ENCODE measurements at places on chromosomes 1 and 21.

DNA sequence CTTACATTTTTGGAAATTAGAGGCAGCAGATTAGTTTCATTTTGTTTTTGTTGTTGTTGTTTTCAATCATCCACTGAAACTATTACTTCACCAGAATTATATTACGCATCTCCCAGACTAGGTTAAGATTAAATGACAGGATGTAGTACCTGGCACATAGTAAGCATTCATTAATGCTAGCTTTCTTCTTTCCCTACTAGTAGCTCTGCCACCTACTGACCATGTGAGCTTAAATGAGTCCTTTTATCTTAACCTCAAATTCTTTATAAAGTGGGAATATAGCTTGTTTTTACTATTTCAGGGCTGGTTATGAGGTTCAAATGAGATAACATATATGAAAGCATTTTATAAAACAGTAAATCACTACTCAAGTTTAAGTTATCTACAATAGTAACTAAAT is 10.2 kb upstream of the ASPM start:
- DNase-seq: no peak

DNA sequence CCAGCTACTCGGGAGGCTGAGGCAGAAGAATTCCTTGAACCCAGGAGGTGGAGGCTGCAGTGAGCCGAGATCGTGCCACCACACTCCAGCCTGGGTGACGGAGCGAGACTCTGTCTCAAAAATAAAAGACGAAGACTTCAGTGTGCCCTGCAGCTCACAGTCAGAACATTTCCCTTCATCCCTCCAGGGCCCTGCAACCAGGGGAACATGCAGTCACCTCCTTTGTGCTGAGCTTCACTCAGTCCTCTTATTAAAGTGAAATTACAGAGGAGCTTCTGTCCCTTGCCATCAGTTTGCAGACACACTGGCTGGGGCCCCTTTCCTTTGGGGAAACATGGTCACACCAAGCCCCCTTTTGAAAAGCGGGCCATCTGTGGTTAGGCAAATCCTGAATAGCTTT is 24.2 kb downstream of the FHAD1 start:
- DNase-seq: no peak

- DNase-seq: no peak
Measured at GRCh38 chr1:29283804-29284195, 47.5 kb downstream of the PTPRU start.

DNA sequence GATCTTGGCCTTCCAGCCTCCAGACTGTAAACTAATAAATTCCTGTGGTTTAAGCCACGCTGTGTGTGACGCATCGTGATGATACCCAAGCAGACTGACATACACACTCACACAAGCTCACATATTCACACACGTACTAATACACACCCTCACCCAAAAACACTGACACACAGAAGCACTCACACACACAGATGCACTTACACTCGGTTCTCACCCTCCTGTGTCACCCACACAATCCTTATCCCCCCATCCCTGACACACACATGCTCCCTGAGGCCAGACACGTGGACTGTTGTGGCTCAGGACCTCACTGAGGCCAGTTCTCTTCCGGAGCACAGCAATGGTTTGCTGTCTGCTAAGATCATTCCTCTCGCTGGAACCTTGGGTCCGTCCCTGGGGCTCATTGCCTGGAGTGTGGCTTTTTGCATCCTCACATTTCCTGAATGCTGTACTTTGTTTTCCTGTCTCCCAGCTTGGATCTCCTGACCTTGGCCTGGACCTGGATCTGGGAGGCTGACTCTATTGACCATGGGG is 76.9 kb upstream of the LYST start:
- DNase-seq: no peak

DNA sequence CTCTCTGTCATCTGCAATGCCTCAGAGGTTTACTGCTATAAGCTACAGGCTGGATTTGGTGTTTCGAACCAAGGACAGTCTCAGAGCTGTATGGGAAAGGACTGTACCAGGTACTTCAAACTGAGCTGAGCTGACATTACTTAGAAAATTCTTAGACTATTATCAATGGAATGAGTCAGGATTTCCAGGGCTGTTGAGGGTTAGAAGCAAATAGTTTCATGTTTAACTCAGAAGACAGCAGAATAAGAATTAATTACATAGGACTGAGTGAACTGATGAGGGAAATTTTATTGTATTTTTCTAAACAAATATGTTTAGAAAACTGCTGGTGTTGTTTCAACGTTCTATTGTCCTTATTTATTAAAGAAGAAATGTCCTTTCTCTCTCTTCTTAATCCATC is 74.3 kb upstream of the CAPZB start:
- no peak for DNase-seq

DNA sequence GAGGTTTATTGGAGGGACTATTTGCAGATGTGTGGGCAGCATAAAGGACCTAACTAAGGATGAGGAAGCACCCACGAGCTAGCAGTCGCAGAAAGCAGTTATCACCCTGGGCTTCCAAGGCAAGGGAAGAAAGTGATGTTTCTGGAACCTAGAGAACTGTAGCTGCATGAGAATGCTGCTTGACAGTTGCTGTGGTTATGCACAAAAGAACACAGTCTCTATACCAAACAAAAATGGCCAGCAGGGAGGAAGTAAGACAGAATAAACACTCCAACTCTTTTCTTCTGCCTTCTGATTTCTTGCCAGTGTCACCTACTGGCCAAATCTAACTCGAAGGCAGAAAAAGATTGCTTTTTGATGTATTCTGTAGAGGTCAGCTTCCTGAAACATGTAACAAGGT is 190.2 kb downstream of the RASAL2 start:
- DNase-seq: no peak

- DNase-seq: no peak
Measured at GRCh38 chr1:910881-911721, 12.6 kb upstream of the SAMD11 start.

GRCh38 chr1:150176593-150176992 is 26.9 kb downstream of the PLEKHO1 start:
- no peak for DNase-seq

GRCh38 chr1:58785442-58786058 is 1.7 kb upstream of the JUN start:
- DNase-seq: peak; percentile 22

GRCh38 chr1:96363826-96364225 is 357.8 kb upstream of the PTBP2 start:
- no peak for DNase-seq

GRCh38 chr1:2508180-2508579 is 18.2 kb downstream of the PANK4 start:
- DNase-seq: no peak

- no peak for DNase-seq
Measured at GRCh38 chr21:39673736-39674135, 61.0 kb downstream of the B3GALT5 start.

DNA sequence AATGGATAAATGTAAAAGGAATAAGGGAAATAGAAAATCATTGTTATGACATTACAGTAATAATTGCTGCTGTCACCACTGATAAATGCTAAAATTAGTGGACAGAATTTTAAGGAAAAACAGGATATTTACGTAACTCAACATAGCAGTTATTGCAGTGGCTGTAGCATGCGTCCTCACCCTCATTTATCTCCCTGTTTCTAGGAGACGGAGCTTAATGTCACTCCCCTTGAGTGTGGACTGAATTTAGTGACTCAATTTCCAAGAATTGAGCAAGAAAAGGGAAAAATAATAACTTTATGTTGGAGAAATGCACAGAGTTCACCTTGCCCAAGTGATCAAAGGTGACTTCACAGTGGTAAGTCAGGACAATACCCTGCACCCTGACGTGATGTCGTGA is 33.3 kb upstream of the COL18A1 start:
- DNase-seq: no peak

- no peak for DNase-seq
Measured at GRCh38 chr1:216034506-216034905, 388.7 kb downstream of the USH2A start.

DNA sequence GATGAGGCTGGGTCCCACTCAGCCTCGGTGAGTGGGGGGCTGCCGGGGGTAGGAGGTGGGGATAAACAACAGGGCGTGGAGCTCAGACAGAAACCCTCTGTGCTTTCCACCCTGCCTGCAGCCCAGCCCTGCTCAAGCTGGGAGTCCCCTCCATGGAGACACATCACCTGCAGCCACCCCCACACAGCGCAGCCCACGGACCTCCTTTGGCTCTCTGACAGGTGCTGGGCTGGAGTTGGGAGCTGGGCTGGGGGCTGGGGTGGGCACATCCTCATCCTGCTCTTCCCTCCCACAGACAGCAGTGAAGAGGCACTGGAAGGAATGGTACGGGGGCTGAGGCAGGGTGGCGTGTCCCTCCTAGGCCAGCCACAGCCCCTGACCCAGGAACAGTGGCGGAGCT is 1.9 kb upstream of the CATSPER4 start:
- no peak for DNase-seq

GRCh38 chr1:3743421-3743820 is 8.8 kb upstream of the CCDC27 start:
- no peak for DNase-seq

DNA sequence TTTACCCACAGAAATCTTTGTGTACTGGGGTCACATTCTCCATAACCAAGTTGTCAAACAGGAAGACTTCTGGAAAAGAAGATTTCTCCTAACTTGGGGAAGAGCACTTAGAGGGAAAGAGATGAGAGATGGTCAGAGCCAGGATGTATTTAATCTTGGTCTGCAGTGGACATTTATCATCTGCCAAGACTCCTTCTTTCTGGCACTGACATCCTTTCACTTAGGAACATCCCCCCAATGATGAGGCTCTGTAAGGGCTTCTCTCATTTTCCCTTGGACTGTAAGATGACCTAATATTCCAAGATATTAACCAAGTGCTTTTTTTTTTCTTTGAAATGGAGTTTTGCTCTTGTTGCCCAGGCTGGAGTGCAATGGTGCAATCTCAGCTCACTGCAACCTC is 39.3 kb upstream of the IGSF3 start:
- DNase-seq: no peak

DNA sequence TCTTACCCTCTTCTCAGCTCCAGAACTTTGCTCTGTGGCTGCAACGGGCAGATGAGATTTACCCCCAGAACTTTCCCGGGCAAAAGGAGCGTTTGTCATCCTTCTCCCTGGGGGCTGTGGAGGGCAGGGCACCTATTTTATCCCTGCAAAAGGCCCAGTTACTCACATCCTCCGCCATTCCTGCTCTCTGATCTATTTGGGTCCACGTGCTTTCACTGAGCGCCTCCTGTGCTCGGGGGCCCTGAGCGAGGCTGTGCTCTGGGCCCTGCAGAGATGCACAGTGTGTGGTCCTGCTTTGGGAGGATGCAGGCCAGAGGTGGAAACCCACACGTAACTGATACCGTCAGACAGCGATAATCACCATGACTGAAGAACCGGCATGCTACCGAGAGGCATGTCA is 2.4 kb upstream of the CSMD2 start:
- DNase-seq: no peak

DNA sequence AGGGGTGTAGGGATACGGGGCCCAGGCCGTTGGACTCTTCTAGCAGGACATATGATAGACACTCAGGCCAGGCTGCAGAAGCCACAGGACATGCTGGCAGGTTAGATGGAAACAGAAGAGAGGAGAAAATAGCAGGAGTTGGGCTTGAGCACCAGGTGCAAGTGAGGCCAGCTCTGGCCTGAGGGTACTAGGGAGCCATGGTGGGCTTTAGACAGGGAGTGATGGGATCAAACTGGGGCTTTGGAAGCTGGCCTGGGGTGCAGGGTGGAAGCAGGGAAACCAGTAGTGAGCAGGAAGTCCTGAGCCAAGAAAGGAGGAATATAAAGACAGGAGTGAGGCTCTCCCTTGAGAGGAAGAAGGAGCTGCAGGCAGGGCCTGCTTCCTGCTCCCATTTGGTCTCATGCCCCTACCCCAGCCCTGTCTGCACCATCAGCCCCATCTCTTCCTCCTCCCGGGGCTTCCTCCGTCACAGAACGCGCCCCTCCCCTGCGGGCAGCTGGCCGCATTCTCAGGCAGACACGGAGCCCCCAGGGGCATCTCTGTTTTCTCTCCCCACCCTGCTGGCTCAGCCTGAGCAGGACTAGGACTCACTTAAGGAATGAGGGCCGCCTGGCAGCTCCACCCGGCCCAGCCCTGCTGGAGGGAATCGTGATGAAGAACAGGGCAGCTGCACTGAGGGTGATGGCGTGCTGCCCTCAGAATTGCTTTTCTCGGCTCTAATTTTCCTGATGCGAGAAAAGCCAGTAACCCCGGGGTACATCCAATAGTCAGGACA is 165.5 kb upstream of the TMEM51 start:
- no peak for DNase-seq

DNA sequence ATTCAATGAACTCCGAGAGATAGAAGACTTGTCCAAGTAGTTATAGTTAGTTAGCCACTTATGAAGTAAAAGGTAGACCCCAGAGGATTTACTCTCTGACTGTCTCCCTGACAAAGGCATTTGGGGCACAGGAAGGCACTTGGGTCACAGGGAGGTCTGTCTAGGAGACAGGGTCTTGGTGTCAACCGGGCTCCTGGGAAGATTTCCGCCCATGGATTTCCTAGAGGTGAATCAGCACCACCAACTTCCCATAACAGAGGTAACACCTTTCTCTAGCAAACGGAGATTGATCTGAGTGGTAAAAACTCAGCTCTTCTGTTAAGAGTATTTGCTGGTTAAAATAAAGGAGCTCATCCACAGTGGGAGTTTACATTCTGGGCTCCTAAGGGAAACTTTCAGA is 16.4 kb downstream of the CCN1 start:
- no peak for DNase-seq

DNA sequence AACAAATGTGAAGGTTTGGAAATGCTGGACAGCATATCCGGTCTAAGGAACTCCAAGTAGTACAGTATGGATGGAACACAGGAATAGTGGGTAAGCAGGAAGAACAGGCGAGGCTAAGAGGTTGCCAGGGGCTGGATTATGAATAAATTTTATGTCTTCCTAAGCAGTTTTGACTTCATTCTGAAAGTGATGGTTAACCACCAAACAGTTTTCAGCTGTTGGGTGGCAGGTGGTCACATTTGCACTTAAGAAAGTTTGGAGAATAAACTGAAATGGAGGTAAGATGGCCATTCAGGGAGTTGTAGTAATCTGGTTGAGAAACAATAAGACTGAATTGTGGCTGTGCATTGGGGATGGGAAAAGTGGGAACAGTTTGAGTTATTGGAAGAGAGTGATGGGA is 83.8 kb downstream of the PRKAA2 start:
- DNase-seq: no peak

- DNase-seq: no peak
Measured at GRCh38 chr1:11188858-11189451, at the start of gene ANGPTL7. ANGPTL7 (plus strand) TSS chr1:11189355; CDS start chr1:11189580, 225 bp downstream.

- peak; percentile 13 for DNase-seq
Measured at GRCh38 chr1:117067533-117068370, 7.6 kb downstream of the TTF2 start.

- no peak for DNase-seq
Measured at GRCh38 chr1:63524201-63524600, 876 bp downstream of the EFCAB7 start.

DNA sequence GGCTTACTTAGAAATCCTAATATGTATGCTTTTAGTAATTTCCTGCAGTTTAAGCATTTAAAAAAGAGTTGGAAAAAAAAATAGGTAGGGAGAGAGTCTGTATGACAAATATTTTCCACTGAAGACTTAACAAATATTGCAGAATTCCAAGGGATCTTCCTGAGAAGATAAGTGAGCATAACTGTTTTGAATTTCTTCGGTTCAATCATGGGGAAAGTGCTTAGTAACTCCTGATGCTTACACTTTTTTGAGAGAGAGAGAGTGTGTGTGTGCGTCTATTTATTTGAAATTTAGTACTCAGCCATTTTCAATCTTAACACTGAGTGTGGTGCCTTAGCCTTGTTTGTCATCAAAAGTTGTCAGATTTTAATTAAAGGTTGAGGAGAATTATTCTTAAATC is 18.5 kb downstream of the SON start:
- no peak for DNase-seq

GRCh38 chr1:6928106-6928885 is 143.0 kb downstream of the CAMTA1 start:
- DNase-seq: no peak

- peak; percentile 59 for DNase-seq
Measured at GRCh38 chr1:54407404-54408146, 1.4 kb upstream of the SSBP3 start.
